KG1 (cell line): ENCODE measurements at places on chromosomes 12 and 14.

DNA sequence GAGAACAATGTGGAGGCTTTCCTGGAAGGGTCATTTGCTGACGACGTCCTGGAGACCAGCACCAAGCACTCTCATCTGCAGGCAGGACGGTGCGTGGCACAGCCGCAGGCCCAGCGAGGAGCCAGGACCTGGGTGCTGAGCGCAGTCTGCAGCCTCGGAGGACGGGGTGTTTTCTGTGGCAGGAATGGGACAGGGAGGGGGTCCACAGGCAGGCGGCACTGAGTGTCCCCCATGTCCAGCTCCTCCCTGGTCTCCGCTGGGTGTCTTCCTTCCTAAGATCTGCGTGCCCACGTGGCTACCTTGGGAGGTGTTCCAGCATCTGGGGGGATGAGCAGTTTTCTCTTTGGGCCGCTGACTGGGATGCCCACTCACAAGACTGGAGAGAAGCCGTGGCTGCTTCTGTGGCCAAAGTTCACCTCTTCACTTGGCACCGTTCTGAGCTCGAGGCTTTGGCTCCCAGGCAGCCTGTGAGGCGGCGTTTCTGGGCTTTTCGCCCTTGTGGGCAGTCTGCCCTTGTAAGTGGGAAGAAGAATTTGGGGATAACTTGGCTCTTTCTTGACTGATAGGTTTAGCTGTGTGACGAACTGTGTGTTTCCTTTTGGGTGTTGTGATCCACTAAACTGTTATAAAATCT is 72.2 kb downstream of the NOC4L start:
- DNase-seq: no peak

- no peak for DNase-seq
These were observed 7.4 kb downstream of the PAPLN start for GRCh38 chr14:73244541-73245290.

- DNase-seq: no peak
These were observed 260.8 kb upstream of the AMIGO2 start for GRCh38 chr12:47340411-47341015.

- DNase-seq: no peak
These were observed 246.6 kb downstream of the BCL11B start for GRCh38 chr14:99025418-99025817.

- no peak for DNase-seq
These were observed 147.7 kb upstream of the VASH1 start for GRCh38 chr14:76613616-76614015.

GRCh38 chr12:87952850-87953249 is 76.4 kb downstream of the C12orf50 start:
- no peak for DNase-seq

DNA sequence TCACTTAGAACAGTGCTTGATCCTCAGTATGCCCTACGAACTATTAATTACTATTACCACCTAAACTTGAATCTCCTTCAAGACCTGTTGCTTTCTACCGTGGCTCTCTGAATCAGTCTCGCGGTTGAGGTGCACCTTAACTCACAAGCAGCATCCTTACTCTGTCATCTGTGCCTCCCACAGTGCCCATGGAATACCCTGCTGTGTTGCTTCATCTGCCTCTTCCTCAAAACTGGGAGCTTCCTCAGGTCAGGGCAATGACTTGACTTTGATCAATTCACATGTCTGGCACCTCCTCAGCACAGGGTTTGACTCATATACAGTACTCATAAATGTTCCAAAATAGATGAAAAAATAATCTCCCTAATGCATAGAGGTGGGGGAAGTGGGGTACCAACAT is 305.9 kb downstream of the NUAK1 start:
- DNase-seq: no peak

- DNase-seq: no peak
These were observed 552 bp downstream of the TAPBPL start for GRCh38 chr12:6452245-6452943.

GRCh38 chr14:104458845-104459244 is 120.7 kb upstream of the C14orf180 start:
- no peak for DNase-seq

GRCh38 chr12:75086091-75087038 is 123.3 kb downstream of the KCNC2 start:
- no peak for DNase-seq

DNA sequence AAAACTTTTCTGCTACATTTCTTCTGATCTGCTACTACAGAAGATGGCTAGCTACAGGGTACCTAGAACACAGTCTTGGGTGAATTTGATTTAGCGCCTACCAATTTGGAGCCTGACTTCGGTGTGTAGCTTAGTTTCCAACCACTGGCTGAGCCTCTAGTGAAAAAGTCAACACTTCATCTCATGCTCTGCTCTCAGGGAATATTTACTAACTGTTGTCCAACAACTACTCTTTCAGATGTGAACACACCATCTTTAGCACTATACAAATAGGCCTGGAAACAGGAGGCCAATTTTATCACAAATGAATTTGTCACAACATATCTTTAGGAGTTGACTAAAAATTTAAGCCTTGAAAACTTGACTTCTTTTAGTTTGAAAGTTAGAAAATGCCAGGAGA is 167.9 kb downstream of the NELL2 start:
- DNase-seq: no peak

- no peak for DNase-seq
These were observed 587 bp downstream of the DLK1 start for GRCh38 chr14:100727086-100727872.

DNA sequence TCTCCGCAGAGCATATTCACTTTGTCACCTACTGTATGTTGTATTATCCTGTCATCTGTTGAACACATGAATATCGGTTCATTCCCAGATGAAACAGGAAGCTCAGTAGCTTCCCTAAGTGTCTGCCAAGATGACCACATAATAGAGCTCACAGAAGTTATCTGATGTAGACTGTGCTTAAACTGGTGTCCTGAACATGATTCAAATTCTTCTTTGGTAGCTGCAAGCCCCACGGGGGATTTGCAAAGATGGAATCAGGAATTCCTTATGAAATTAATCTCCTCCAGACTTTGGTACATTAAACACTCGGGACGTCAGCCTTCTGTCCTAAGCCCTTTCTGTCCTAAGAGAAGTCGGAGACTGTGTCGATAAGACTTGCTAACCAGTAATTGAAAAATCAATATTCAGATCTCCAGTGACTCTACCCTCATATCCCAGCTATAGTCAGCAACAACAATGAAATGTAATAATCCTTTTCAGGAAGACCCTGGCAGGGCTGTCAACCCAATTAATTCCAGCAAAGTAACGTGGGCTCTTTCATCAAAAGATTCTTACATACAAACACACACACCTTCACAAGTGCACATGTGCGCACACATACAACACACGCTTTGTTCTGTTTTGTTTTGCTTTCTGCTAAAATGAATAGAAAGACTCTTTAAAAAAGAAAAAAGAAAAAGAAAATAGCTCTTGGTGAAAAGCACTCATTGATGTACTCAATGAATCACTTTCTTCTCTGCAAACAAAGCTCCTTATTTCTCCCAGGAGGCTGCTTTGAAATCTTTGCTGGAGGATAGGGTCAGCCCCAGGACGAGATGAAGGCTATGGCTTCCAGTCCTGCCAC is 127.2 kb downstream of the RIMBP2 start:
- no peak for DNase-seq

GRCh38 chr12:6854036-6854435 is 2.1 kb downstream of the USP5 start:
- DNase-seq: no peak

DNA sequence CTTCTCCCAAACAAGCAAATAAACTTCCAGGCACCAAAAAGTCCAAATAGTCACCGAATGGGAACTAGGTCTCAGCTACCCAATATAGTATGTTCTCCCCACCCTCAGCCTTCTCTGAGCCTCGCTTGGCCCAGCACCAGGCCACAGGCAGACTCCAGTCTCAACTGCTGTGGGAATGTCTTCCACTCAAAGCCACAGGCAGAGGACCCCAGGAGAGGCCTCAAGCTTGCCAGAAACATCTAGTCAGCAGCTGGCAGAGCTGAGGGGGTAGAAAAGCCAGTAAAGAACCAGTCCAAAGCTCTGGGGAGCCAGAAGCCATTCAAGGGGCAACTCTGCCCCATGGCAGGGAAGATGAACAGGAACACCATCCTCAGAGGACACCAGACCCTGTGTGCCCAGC is 41.8 kb downstream of the FMNL3 start:
- DNase-seq: no peak

- DNase-seq: no peak
These were observed 179.2 kb downstream of the PTPN11 start for GRCh38 chr12:112597986-112598385.

- no peak for DNase-seq
These were observed 462.3 kb upstream of the LRFN5 start for GRCh38 chr14:41144370-41144769.

DNA sequence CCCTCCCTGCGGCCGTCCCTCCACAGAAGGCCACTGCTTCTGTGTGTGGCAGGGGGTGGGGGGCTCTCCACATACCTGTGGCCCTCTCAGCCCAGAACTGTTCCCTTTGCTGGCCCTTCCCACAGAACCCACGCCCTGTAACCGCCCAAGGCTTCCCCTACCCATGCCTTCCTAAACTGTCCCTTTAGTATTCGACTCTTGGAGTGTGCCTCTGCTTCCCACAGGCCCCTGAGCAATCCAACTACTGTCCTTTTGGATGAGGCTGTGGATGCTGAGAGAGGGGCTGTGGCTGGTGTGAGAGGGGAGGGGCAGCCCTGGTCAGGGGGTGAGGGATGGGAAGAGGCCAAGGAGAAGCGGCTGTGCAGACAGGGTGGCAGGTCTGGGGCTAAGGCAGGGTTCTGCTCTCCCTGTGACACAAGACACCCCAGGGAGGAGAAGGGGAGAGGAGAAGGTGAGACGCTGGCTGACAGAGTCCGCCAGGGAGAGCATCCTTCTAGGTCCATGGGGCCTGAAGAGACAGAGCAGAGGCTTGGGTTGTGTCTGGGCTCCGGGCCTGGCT is 46.0 kb downstream of the DLK1 start:
- DNase-seq: no peak

DNA sequence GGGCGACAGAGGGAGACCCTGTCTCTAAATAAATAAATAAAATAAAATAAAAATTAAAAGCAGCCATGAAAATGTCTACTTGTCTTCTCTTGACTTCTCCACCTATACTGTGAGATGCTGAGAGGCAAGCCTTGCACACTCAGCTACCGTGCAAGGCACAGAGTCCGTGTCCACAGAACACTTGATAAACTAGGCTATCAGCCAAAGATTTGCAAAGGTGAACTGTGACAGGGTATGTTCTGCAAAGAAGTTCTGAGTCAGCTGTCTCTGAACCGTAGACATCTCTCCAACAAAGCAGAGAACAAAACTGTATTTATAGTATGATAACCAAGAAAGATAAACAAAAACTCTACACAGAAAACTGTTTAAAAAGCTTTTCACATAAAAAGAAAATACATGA is 35.5 kb downstream of the STXBP6 start:
- DNase-seq: no peak

DNA sequence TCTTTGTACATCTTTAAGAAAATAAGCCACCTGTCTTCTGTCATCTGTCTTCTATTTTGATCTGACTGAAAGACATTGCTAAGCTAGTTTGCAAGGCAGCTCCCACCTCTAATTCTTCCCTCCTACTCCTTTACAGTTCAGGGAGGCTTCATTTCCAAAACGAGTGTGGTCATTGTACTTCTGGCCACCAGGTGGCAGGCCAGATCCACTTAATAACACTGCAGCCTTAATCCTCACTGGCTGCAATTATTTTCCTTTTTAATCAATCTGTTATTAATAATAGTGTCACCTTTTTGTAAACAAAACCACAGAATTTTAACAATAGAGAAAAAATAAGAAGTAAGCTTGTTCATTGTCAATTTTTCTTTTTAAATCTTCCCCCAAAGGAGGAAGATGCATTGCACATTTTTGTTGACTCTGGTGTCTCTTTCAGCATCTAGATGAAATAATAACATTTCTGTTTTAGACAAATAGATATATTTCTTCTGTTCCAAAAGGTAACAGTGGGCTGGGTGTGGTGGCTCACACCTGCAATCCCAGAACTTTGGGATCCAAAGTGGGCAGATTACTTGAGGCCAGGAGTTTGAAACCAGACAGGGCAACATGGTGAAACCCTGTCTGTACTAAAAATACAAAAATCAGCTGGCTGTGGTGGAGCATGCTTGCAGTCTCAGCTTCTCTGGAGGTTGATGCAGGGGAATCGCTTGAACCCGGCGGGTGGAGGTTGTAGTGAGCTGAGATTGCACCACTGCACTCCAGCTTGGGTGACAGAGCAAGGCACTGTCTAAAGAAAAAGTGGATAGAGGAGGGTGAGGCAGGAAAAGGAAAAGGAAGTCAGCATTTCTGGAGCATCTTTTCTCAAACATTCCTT is 23.3 kb downstream of the GABARAPL1 start:
- peak; percentile 2 for DNase-seq

DNA sequence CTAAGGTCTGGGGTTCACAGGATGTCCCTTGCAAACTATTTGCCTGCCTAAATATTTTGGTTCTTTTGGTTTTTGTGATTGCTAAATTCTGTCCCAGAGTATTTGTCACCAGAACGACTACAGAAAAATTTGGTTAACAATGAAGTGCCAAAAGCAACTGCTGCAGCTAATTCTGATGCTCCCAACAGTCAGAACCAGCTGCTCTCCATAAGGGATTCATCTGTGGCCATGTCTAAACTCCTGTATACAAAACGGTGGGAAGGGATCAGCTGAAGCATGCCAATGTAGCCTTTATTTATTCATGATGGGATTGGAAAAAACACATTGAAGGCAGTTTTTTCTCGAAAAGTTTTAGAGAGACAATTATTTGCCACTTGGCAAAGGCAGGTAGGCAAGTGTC is 29.3 kb upstream of the PELI2 start:
- DNase-seq: no peak

DNA sequence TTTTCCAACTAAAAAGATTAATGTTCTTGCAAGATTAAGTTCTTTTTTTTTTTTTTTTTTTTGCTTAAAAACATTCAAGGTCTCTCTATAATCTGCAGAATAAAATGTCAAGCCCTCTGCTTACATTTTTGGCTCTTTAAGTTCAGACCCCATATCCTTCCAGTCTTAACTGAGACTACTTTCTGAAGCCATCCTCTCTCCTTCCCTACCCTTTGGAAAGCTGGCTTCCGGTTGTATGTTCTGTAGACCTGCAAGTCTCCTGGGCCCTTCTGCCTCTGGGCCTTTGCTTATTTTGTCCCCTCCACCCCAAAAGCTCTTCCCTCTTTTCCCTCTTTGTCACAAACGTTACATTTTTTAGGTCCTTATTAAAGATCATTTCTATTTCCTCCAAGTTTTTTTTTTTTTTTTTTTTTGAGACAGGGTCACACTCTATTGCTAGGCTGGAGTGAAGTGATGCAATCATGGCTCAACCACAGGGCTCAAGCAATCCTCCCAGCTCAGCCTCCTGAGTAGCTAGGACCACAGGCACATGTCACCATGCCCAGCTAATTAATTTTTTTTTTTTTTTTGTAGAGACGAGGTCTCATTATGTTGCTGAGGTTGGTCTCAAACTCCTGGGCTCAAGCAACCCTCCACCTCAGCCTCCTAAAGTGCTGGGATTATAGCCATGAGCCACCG is 46.5 kb downstream of the PTPRB start:
- DNase-seq: no peak

DNA sequence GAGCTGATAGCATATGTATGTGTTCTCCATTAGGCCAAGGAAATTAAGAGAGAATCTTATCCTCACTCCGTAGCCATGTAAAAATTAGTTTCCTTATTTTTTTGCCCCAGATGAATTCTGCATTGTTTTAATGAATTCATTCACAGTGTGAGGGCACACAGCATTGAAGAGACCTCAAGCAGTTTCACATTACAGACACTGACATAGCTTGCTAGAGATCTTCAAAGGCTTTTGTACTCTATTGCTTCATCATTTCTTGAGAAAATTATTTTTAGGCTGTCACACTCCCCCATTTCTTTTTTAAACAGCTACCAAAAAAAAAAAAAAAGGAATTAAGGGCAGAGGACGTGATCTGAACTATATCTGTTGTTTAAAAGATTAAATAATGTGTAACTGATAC is 251.1 kb downstream of the BCAT1 start:
- DNase-seq: no peak
